Stimulated activated CD4-positive, alpha-beta T cell treated with anti-CD3 and anti-CD28 coated beads, Interleukin-1b, Interleukin-23, amount 100 ng/mL, for 1 hour (primary cell): ENCODE measurements at places on chromosomes 12 and 14.

DNA sequence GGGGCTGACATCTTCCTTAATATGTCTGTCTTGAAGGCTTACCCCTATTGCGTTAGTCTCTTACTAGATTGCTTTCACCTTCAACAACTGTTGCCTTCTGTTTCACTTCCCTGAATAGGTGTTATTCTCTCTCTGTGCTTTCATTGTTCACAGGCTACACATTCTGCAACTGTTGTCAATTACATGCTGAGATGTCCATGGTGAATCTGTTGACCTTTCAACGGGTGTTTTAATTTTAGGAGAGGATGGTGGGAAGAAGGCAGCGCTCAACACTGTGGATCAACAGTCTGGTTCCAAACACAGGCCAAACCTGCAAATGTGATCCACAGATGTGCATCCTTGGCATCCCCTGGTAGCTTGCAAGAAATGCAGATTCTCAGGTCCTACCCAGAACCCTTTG is 101.9 kb downstream of the DACT1 start:
- no peak for DNase-seq

DNA sequence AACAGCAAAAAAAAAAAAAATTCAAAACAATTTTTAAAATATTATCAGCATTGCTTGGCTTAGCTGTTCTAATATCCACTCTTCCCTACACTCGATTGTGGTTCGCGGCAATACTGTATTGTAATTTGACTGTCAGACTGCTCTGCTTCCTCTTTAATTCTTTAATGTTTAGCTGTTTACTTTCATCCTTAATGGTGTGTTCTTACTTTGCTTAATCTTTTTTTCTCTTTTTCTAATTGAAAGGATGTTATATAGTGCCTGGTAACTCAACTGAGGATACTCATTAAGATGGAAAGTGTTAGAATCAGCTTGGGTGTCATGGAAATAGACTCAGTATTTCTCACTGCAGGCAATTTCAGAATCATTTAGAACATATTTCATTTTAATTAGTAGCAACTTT is 2.0 kb downstream of the ANO4 start:
- no peak for DNase-seq

DNA sequence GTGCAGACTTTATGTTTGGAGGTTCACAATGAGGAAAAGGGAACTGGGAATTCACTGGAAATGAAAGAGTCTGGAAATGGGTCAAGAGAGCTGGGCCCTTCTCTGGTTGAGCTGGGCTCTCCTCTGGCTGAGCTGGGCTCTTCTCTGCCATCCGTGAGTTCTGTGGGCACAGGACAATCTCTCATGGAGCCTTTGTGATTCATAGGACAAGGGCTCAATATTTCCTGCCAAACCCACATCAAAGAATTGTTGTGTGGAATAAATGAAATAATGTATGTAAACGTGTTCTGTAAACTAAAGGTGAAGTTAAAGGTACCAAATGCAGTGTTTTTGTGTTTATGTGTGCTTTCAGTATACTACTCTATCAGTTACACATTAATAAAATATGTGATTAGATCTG is 95.5 kb upstream of the OVCH1 start:
- DNase-seq = no peak

DNA sequence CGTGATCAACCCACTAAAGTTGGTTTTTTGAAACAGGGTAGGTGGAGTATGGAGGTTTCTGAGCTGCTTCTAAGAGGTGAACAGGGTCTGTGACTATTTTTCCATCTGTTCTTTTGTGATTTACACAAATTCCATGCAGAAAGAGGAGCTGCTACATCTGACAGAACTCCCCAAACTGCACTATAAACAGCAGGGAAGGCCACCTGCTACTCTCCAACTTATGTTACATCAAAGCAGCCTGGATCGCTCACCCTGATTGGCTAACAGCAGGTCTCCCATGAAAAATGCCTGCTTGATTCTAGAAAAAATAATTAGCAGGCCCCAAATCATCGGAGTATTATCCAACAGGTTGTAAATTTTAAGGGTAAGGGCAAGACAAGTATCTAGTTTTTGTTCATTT is 282.9 kb upstream of the FLRT2 start:
- no peak for DNase-seq

DNA sequence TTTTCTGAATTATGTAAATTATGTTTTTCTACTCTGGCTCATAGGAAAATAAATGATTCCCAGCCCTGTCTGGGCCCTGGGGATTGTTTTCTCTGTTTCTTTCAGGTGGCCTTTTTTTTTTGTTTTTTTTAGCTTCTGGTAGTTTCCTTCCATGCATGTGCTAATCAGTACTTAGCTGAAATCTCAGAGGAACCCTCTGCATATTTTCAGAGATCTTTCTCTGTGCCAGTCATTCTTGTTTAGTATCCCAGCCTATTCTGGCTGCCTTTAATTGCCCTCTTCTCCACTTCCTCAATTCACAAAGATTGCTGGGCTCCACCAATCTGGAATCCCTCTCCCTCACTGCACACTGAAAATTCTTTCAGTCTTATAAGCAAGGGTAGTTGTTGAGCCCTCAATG is 46.9 kb downstream of the CNOT2 start:
- no peak for DNase-seq

- no peak for DNase-seq
Observed at GRCh38 chr12:86513226-86513625, 257.0 kb upstream of the MGAT4C start.

- no peak for DNase-seq
Observed at GRCh38 chr14:100899884-100900771, 3.4 kb downstream of the RTL1 start.

- no peak for DNase-seq
Observed at GRCh38 chr12:128690641-128691040, 133.1 kb downstream of the SLC15A4 start.

- DNase-seq = no peak
Observed at GRCh38 chr12:111905502-111905901, 63.5 kb downstream of the MAPKAPK5 start.

GRCh38 chr12:2212971-2213869 is 160.4 kb downstream of the CACNA1C start:
- no peak for DNase-seq

GRCh38 chr14:77105145-77105939 is 7.3 kb downstream of the CIPC start:
- no peak for DNase-seq

GRCh38 chr14:77565994-77566305 is 50.5 kb downstream of the SPTLC2 start:
- no peak for DNase-seq

- DNase-seq = no peak
Observed at GRCh38 chr12:4039931-4040330, 166.7 kb upstream of the PARP11 start.

- no peak for DNase-seq
Observed at GRCh38 chr12:24879644-24880043, 69.3 kb downstream of the BCAT1 start.

DNA sequence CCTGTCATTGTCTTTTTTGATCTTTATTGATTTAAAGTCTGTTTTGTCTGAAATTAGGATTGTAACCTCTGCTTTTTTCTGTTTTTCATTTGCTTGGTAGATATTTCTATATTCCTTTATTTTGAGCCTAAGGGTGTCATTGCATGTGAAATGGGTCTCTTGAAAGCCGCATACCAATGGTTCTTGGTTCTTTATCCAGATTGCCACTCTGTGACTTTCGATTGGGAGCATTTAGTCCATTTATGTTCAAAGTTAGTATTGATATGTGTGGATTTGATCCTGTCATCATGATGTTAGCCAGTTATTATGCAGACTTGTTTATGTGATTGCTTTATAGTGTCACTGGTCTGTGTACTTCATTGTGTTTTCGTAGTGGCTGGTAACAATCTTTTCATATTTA is 29.8 kb upstream of the PLBD1 start:
- no peak for DNase-seq

DNA sequence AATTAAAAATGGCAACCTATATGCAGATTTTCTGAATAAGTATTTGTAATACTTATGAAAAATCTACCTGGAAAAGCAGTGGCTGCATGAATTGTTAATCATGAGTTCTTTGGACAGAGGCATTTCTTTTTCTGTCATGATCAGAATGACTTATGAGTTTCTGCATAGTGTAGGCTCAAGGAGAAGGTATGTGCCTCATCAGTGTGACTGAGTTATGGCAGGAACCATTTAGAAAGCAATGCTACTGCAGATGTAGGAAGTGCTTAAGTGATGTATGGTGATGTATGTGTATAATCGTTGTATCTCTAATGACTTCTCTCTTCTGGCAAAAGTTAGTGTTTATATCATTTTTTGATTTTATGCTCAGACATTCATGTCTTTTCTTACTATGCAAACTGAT is 816.4 kb upstream of the FBXO33 start:
- no peak for DNase-seq

DNA sequence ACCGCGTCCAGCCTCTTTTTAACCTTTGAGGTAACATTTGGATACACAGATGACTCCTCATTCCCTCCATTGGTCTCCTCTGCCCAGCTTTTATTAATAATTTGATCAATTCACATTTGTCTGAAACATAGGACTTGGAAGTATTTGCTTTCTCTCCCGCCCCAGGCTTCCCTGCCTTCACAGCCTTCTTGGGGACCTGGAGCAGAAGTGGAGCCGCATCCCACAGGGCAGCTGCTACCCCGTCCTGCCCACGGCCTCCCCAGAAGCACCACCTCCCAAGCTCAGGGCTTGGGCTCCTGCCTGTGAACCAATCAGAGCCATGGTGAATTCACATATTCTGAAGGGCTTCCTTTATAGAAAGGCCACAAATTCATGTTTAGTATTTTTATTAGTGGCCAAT is 97.6 kb downstream of the PIWIL1 start:
- no peak for DNase-seq

GRCh38 chr14:28323366-28323765 is 443.2 kb upstream of the FOXG1 start:
- DNase-seq = no peak

DNA sequence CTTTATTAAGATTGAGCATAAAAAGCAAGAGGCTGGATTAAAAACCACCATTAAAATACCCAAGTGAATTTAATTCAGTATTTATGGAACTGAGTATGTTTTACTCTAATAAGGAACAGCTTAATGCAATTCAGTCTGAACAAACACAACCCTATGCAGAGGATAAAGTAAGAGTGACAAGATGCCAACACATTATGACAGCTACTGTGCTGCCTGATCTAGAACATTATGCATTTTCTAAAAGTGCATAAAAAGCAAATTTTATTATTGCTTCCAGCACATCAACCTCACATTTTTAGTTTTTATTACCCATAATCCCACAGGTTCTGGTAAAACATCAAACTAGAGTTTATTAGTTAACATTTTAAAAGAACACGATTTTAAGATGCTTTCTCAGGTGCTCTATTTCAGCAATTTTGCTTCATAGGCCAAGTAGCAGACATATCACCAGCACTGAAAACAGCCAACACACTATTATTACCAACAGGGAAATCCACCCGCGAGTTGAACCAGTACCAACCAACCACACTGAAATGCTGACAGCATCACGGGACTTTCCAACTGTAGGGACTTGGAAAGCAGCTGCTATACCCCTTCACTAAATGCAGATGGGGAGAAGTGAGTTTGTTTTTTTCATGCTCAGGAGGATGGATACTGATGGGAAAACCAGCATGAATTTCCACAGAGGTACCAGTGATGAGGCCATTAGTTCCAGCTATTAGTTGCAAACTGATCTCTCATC is 372.1 kb downstream of the KCNH5 start:
- DNase-seq = no peak

GRCh38 chr12:121823101-121823726 is 19.4 kb downstream of the SETD1B start:
- no peak for DNase-seq

DNA sequence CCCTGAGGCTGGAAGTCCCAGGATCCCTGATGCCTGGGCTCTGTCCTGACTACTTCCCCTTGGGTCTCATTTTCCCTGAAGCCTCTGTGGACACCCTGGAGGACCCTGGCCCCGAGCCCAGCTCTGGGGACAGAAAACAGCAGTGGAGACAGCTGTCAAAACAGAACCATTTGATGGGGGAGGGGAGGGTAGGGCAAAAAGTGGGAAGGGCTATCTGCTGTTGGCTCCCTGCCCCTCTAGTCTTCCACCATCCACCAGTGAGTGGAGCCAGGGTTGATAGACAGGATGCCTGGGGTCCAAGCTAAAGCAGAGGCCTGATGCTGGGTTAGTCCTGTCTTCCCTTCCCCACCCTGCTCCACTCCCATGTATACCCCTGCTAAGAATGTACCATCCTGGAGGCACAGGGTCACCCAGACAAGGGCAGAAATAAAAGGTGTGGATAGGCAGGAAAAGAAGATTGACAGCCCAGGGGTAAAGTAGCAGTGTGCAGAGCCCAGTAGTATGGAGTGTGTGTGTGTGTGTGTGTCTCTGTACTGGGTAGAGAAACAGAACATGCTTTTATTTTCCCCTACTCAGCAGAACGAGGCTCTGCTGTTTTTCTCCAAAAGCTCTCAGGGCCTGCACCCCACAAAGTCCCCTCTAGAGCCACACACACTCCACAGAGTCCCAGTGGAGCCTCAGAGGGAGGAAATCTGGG is 9.8 kb downstream of the ZNF385A start:
- DNase-seq = no peak

GRCh38 chr14:94127330-94127729 is 2.1 kb downstream of the IFI27L2 start:
- no peak for DNase-seq

DNA sequence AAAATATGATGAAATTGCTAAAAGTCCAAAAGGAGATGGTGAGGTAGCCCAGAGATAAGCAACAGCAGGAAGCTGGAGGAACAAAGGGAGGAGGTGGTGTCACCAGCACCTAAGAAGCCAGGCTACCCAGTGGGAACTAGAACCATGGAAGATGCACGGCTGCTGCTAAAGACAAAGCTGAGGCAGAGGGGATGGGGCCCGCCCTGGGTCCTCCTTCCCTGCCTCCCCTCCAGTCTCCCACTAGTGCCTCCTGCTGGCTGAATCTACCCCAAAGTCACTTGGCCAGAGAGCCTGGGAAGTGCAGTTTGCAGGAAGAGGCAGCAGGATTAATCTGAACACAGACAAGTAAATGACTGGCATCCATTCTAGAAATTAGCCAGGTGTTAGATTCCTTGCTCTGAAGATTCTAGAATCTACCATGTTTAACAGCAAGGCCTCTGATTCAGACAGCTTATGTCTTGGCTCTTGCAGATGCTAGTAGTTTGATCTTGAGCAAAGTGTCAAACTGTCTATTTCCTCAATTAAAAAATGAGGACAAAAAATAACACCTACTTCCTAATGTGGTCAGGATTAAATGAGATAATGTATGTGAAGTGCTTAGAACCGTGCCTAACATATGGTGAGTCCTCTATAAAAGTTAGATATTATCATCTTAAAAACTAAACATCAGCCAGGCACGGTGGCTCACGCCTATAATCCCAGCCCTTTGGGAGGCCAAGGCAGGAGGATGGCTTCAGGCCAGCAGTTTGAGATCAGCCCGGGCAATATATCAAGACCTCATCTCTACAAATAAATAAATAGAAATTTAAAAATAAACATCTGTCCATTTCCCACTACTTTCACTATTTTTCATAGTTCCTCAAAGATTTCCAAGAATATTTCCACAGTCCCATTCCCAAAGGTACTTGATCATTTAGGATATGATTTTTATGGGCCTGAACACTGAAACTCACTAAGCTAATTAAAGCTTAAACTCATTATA is 5.8 kb upstream of the LRP10 start:
- DNase-seq = no peak

DNA sequence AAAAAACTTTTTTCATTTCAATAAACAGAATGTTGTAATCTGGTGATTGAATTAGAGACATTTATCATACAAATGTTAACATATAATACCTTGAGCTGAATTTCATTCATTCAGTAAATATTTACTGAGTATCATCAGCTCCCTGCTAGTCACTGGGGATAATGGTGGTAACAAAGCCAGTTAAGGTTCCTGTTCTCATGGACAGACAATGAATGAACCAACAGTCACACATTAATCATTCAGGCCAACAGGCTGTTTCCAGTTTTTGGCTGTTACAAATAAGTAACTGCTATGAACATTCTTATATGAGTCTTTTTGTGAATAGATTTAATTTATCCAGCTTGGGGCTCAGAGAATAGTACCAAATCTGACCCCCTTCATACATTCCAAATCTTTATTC is 13.5 kb downstream of the EXD2 start:
- DNase-seq = no peak
